Cardiac septum (tissue), 1 donor: ENCODE measurements at places on chromosomes 12 and 14.

- DNase-seq, result no peak
These were observed 503.5 kb downstream of the LRFN5 start for GRCh38 chr14:42110167-42110566.

DNA sequence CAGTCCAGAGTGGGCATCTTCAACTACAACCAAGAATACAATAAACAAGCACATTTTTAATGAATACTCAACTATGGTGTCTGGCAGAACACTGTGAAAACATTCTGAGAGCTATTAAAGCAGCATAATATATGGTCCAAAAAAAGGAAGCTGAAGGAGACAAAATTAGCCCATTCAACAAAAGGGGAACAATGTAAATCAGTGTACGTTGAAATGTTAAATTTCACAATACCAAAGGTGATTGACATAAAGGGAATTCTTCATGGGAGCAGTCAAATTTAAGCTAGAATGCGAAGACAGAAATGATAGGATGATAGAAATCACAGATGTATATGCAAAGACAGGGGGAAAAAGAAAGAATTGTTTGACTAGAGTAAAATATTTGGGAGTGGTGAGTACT lies 41.3 kb upstream of the SYCP3 start:
- DNase-seq, result no peak

GRCh38 chr14:101823066-101823465 lies 61.6 kb downstream of the PPP2R5C start:
- no peak for DNase-seq

GRCh38 chr12:43638806-43639205 lies 86.8 kb upstream of the ADAMTS20 start:
- no peak for DNase-seq

DNA sequence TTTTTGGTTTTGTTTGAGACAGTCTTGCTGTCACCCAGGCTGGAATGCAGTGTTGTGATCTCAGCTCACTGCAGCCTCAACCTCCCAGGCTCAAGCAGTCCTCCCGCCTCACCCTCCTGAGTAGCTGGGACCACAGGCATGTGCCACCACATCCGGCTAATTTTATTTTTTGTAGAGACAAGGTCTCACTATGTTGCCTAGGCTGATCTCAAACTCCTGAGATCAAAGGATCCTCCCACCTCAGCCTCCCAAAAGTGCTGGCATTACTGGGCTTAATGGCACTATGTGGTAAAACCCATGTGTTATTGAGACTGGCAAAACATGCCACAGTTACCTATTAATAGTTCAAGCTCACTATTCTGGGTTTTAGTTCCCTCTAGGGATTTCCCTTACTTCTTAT lies 51.2 kb upstream of the KCNH3 start:
- no peak for DNase-seq

GRCh38 chr12:1297639-1298175 lies 296.7 kb downstream of the FBXL14 start:
- no peak for DNase-seq

DNA sequence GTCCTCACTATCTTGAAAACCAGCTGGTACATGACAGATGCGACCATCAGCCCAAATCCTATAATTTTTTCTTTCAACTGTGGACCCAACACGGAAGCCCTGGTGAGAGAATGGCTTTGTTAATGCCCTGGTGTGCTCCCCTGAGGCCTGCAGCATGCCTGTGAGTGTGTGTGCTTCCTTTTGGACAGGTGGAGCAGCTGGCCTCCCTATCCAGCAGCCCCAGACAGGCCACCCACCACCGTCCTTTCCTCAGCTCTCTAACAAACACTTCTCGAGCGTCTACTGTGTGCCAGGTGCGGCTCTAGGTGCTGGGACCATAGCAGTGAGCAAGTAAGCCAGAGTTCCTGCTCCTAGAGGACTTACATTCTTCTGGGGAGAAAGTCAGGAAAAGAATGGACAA lies 78.9 kb upstream of the GZMB start:
- no peak for DNase-seq

- DNase-seq, result no peak
These were observed 280.0 kb downstream of the RAD51B start for GRCh38 chr14:68099495-68100045.

- no peak for DNase-seq
These were observed 25.6 kb upstream of the DBX2 start for GRCh38 chr12:45076417-45077026.
